Activated CD4-positive, alpha-beta T cell treated with anti-CD3 and anti-CD28 coated beads, Interleukin-2, Interleukin-4, amounts not matched to agents 100 ng/mL and 50 ng/mL, durations not matched to agents 16 hours and 8 hours (primary cell): ENCODE measurements at places on chromosomes 12 and 14.

DNA sequence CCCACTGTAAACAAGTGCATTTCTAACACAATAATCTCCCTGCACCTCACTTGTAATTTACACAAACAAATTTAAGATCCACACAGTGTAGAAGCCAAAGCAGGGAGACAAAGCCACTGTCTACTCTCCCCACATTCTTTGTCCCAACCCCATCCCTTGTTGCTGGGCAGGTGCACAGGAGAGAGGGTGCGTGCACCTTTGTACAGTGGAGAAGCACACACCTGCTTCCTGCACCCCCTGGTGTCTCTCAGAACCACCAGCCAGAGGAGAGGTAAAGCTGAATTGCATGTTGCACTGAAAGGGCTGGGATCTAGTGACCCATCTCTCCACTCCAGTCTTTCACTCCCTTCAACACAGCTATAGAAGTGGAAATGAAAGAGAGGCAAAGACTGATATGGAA is 51.4 kb upstream of the IFNG-AS1 start:
- no peak for DNase-seq

DNA sequence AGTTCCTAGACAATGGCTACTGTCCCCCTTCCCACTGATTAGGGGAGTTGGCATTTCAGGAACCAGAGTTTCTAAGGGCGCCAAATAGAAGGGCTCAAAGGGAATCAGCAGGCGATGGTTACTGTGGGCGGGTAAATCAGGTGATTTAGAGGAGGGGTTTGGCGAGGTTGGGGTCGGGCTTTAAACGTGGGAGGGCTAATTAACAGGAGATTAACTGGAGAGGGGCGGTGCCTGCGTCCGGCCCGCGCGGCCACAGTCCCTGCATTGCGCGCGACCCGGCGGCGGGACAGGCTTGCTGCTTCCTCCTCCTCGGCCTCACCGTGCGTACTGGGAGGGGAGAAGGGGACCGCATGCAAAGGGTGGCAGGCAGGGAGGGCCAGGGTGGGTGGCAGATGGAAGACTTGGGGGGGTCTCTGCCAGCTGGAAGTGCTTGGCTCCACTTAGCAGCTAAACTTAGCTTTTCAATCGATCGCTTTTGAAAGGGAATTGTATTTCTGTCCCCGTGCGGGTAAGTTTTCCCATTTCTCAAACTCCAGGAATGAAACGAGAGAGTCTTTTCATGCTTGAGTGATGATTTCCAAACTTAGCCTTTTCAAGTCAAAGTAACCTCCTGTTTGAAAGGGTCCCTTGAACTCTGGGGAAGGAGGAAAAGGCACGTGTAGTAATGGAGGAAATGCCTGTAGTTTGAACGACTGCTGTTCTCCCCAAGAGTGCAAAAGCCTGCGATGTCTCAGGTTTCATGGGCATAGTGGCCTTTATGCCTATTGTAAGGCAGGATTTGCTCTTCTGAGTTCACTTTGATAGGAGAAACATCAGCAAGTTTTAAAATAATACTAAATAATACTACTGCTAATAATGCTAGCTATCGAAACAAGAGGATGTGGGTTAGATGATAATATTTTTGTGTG is at the start of gene MGST1:
TSS of gene MGST1 (plus strand) at position 255 of the 908 bp plus-strand sequence. CDS start 6,608 bp downstream, outside the sequence.
- DNase-seq: no peak

DNA sequence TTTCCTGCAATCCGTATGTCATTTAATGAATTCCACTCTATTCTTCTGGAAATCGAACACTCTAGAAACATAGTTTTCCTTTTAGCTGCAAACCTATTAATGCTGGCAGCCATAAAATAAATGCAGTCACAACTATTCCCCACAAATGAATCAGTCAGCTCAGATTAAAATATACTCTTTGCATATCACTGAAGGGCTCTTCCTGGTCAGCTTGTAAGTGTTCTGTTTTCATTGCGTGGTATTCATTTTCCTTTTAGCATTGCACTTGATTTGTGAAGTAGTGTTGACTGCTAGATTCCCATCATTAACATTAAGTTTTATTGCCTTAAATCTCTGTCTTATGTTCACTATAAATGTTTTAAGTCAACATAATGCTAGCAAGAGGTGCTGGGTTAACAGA is 685.9 kb downstream of the DIO2 start:
- DNase-seq: no peak

- DNase-seq: no peak
These were observed 48.5 kb downstream of the CYP46A1 start for GRCh38 chr14:99732436-99733210.

DNA sequence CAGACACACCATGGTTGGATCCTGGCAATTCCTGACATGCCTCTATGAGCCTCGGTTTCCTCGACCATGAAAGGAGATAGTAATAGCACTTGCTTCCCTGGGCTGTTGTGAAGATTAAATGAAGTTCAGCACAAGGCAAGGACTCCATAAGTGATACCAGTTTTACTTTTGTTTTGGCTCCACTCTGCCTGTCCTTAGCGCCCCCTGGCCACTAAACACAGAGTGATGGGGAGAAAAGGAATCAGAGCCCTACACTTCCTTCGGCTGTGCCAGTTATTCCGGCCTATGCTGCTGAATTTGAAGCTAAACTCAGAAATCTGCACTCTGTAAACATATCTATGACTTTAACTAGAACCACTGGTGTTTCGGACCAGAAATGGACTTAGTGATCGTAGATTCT is 173.8 kb downstream of the C12orf75 start:
- no peak for DNase-seq

DNA sequence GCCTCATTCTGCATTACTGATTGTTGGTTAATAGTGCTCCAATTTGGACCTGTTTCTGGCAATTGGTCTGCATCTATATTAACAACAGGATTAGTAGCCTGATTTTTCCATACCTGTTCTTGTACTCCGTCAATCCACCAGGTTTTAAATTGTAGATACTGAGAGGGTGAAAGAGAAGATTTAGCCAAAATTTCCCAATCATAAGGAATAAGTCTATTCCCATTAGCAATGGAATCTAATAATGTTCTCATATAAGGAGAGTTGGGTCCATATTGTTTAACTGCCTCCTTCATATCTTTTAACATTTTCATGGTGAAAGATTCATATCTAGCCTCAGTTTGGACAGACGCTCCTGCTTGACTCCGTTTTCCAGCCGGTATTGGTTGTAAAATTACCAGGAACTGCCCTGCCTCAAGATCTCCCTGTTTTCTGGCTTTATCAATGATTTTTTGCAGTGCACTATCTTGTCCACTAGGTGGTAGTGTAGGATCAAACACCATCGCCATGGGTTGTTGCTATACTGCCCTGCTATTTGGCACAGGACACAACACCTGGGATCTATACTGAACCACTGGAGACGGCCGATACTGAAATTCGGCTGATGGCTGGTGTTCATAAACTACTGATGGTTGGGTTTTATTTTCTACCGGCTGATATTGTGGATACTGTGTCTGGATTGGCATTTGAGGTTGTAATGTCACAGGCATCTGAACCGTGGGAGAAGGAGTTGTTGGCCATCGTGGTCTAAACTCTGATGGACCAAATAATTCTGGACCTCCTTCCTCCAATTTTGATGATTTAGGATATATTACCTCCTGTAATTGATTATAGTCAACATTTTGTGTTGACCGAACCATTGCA is 25.2 kb downstream of the DHRS4L2 start:
- peak; percentile 76 for DNase-seq

DNA sequence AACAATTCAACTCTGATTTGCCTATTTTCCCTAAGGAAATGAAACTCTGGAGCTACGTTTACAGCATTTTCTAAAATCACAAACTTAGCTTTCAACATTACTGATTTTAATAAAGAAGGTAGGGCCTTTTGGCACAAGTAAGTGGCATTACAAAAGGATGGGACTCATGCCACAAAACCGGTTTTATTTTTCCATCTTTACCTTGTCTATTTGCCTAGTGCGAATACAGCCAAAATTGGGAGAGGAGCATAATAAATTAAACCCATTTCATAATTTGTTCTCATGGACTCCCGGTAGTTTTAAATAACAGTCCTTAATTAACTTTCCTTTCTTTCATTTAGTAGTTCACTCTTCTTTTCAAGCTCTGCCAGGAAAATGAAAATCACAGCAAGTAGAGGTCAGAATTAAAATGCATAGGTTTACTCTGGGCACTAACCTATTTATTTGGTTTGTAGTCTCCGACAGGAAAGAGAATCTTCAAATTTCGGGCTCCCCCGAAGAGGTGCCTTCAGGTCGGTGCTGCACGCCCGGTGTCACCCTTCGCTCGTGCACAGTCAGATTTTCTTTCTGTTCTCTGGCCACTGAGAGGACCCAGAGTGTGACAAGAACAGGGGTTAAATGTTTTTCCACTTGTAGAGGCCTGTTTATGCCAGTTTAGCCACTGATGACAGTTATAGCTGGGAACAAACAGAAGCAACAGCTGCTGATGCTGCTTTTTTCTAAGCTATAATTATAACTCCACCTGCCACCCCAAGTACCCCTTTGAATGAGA is at the start of gene BEST3:
TSS of gene BEST3 (minus strand) at position 535 of the 772 bp plus-strand sequence. CDS start 1,505 bp downstream, outside the sequence.
- no peak for DNase-seq

DNA sequence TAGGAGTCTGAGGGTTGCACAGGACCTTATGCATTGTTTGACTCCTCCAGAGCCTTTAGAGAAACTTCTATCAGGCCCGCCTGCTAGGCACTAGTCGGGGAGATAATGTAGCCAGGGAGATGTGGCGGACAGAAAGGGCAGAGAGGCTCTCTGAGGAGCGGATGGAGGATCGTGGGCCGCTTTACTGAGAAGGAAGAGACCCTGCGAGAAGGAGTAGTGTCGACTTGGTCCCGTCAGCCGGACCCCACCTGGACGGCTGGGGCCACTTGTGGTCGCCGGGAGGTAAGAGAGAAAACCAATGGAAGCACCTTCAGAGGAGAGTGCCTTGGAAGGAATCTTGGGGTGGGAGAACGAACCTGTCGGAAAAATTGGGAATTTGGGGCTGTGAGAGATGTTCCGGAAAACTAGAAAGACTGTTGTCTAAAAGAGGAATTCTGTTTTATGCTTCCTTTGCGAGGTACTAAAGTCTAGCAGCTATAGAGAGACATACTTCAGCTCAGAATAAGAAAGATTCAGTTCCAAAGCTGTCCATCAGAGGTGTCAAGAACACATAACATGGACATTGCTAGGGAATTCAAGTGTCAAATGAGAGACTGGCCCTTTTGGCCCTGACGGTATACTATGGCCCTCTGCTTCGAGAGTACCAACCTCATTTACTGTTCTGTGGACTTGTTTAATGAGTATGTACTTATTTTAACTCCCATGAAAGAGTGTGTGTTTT is 660 bp upstream of the MCRS1 start:
- DNase-seq: no peak

GRCh38 chr12:53122961-53123468 is 19.7 kb downstream of the SOAT2 start:
- no peak for DNase-seq

DNA sequence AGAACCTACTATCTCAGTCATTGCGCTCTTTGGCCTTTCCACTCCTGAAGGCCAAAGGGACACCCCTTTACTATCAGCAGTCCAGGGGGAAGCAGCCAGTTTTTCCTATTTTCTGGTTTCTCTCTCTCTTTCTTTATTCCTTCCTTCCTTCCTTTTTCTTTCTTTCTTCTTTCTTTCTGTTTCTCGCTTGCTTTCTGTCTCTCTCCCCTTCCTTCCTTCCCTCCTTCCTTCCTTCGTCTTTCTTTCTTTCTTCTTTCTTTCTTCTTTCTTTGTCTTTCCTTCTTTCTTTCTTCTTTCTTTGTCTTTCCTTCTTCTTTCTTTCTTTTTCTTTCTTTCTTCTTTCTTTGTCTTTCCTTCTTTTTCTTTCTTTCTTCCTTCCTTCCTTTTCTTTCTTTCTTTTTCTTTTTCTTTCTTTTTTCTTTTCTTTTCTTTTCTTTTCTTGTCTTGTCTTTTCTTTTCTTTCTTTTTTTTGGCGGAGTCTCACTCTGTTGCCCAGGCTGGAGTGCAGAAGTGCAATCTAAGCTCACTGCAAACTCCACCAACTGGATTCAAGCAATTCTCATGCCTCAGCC is 64.9 kb upstream of the OTX2 start:
- DNase-seq: no peak

- no peak for DNase-seq
These were observed 27.1 kb downstream of the ACTN1 start for GRCh38 chr14:68951800-68952530.

DNA sequence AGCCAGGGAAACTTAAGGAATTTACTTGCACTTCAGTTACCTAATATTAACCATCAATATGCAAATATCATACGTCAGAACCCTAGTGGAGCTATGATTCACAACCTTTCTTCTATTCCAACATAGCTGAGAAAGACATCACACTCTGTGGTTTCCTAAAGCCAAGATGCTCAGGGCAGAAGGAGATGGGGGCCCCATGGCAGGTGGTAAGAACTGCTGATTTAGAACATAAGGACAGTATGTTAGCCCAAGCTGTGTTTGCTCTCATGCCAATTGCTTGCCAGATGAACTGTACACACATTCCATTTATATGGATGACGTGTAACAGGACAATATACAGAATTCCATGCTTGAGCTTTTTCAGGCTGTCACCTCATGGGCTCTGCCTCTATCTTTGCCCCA is 34.6 kb downstream of the HECTD4 start:
- peak; percentile 4 for DNase-seq

GRCh38 chr12:97404093-97404492 is 58.5 kb upstream of the RMST start:
- no peak for DNase-seq

GRCh38 chr12:30696103-30696408 is 387 bp upstream of the IPO8 start:
- DNase-seq: no peak

DNA sequence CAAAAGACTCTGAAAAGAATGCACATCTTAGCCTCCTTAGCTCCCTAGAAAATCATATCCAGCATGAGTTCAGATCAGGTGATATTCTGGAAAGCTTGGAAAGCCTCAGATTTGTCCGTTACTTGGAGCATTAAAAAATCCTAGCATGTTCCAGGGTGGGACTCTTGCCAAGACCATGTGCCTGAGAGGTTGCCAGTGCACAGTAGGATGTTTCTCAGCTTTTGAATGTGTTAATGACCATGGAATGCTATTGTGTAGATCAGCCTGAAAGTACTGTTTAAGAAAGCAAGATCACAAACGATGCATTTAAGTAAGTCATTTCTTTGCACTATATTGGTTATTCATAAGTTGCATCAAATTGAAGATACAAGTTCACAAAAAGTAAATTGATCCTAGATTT is 230.5 kb downstream of the ETNK1 start:
- no peak for DNase-seq

- no peak for DNase-seq
These were observed 455.1 kb downstream of the BTG1 start for GRCh38 chr12:91690531-91690930.

GRCh38 chr14:50249136-50249775 is 17.9 kb upstream of the SOS2 start:
- no peak for DNase-seq

- no peak for DNase-seq
These were observed 24.0 kb upstream of the GNG2 start for GRCh38 chr14:51836417-51836816.
